Pons (tissue), 1 donor: ENCODE measurements at places on chromosomes 5 and 9.

- DNase-seq = no peak
Measured at GRCh38 chr5:74636149-74636548, 4.4 kb downstream of the ENC1 start.

GRCh38 chr5:172002840-172003512 lies 3.5 kb downstream of the FBXW11 start:
- no peak for DNase-seq

DNA sequence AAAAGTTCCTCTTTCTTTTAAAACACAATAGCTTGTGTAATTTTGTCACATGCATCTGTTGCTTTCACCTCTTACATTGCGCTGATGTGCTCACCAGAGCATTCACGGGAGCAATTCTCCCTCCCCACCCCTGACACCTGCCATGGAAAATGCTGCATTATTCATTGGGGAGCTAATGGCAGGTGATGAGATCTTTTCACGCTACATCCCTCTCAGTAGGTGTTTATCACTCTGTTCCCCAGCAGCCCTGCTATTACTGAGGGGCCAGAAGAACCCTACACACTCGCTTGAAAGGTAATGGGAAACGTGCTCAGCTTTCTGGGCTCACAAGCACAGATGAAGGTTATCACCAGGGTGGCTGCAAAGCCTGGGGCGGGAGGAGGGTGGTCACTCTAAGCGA lies 398.0 kb downstream of the PSAT1 start:
- no peak for DNase-seq

GRCh38 chr5:20470997-20471396 lies 483.0 kb upstream of the CDH18 start:
- no peak for DNase-seq

- DNase-seq = no peak
Measured at GRCh38 chr5:126801174-126801991, 24.4 kb downstream of the LMNB1 start.

GRCh38 chr9:123716339-123716945 lies 213.5 kb downstream of the DENND1A start:
- no peak for DNase-seq

GRCh38 chr9:27194401-27195091 lies 85.5 kb downstream of the TEK start:
- DNase-seq = no peak

DNA sequence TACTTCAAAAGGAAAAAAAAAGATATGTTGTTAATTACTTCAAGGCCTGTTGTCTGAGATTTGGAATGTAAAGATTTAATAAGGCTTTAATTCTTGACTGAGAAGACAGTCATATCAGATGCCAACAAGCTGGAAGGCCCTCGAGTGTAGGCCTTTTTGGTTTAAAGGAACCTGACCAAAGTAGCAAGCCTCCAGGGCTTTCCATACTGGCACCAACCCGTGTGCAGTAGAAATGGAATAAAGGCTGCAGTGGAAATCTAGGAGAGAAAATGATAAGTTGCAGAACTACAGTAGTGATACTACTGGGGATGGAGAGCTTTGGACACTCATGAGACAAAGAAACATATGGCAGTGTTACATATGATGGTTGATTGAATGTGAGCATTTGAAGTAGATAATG lies 358.0 kb downstream of the TAF11L14 start:
- DNase-seq = no peak

- no peak for DNase-seq
Measured at GRCh38 chr5:151154931-151155774, 2.4 kb downstream of the ANXA6 start.

DNA sequence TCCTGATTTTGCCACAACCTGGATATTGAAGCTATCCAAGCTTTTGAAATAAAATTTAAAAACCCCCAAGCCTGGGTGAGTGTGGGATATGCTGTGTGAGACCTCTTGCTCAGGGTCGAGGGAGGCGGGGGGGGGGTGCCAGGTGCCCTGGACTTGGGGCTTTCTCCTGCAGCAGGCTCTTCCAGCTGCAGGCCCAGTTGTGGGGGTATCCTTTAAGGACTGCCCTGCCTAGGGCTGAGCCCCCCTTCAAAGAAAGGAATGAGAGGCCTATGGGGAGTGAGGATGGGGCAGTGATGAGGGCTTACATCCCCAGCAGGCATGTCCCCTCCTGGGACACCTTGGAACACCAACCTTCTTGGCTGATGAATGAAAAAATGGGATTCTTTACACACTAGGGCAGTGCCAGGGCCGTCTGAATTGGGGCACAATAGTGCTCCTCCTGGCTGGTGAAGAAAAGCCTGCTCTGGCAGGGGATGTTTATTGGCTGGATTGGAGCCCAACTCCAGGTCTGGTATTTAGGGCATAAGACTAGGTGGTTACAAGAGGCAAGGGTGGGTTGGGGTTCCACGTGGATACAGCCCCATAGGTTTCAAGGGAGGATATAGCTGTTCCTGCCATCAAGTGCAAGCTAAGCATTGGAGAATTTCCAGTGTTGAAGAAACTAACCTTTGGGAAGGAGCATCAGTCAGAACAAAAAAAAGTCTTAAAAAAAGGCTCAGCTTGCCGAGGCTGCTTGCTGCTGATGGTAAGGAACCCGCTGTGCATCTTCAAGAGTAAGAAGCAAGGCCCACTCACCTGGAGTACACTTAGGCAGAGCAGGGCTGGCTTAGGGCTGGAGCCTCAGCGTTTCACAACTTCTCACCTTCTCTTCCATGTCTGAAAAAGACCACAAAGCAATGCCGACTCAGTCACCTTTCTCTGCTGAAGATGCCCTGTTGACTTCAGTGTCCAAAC lies 7.0 kb downstream of the HNRNPAB start:
- DNase-seq = no peak

DNA sequence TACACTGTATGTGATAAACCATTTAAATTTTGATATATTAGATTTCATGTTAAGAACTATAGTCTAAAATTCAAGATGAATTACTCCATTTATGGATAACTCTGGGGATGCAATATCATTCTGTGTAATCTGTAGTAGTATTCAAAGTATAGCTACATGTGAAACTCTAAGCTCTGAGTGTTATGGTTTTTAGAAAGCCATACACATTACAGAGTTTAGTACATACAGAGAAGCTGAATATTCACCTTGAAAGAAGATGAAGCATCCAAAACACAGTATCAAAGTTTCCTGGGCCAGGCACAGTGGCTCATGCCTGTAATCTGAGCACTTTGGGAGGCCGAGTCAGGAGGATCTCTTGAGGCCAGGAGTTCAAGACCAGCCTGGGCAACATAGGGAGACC lies 25.0 kb downstream of the ABHD17B start:
- DNase-seq = no peak

- peak; percentile 30 for DNase-seq
Measured at GRCh38 chr9:134438195-134438788, 112.0 kb downstream of the RXRA start.

DNA sequence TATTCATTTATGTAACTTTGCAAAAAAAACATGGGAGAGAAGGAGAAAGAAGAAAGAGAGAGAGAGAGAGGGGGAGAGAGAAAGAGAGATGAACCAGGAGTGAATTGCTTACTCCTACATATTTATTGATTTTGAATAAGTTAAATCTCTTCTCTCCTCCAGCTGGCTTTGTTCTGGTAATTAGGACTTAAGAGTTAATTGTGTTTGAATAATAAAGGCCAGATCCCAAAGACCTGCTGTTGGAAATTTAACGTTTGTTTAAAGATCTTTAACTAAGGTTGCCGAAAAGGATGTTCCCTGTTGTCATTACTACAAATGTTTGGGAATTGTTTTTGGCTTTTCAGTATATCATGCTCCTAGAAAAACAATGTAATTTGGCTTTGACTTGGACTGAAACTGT lies 473.0 kb downstream of the TUSC1 start:
- no peak for DNase-seq

- DNase-seq = no peak
Measured at GRCh38 chr5:73946919-73947602, 321.1 kb downstream of the ARHGEF28 start.

- no peak for DNase-seq
Measured at GRCh38 chr5:4989118-4989517, 151.0 kb upstream of the ADAMTS16 start.

GRCh38 chr5:176850371-176851245 lies 40.2 kb downstream of the UNC5A start:
- no peak for DNase-seq

DNA sequence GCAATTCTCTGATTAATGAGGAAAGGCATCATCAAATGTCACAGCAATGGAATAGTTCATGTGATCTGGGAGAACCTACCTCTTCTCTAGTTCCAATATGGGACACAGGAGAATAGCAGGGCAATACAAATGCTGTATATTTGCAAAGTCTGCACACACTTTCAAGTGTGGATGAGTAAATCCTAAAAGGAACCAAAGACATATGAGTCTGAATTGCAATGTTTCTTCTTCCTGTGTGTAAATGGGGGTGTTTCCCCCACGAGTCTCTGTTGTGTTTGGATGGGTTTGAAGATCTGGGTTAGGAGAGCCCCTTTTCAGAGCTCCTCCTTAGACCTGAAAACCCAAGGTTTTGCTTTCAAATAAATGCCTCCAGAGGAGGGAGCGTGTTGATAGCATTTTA lies 26.9 kb downstream of the SLC46A2 start:
- no peak for DNase-seq

- DNase-seq = no peak
Measured at GRCh38 chr9:6901180-6901579, 143.4 kb downstream of the KDM4C start.

GRCh38 chr5:127586811-127587210 lies 62.1 kb upstream of the CTXN3 start:
- DNase-seq = no peak

- no peak for DNase-seq
Measured at GRCh38 chr9:88567870-88568269, 32.9 kb downstream of the NXNL2 start.

GRCh38 chr5:1318659-1319251 lies 23.9 kb upstream of the TERT start:
- no peak for DNase-seq

GRCh38 chr9:7293091-7293490 lies 506.5 kb downstream of the DMAC1 start:
- no peak for DNase-seq

GRCh38 chr5:31270396-31270795 lies 76.9 kb downstream of the CDH6 start:
- peak; percentile 18 for DNase-seq

- peak; percentile 98 for DNase-seq
Measured at GRCh38 chr5:669111-669841, 23.9 kb downstream of the TPPP start.

- DNase-seq = no peak
Measured at GRCh38 chr5:73822989-73823339, 197.0 kb downstream of the ARHGEF28 start.

GRCh38 chr9:108698801-108699200 lies 157.0 kb downstream of the ACTL7B start:
- no peak for DNase-seq

DNA sequence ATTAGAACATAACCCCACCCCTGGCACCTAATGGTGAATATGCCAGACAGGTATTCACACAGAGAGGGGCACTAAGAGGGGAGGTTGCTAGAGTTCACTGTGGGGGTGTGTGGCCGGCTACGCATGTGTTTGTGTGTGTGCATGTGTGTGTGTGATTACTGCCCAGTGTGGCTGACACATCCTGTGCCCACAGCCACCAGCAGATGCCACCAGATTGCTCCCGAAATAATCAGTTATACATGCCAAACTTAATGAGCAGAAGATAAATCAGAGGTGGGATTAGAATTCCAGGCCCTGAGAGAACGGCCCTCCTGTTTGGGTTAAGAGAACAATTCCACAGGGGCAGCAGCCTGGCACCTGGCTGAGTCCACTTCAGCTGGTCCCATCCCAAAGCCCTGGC lies 91.8 kb upstream of the TBCA start:
- DNase-seq = peak; percentile 79

GRCh38 chr5:181187500-181188213 lies 17.3 kb downstream of the TRIM7 start:
- DNase-seq = peak; percentile 74

DNA sequence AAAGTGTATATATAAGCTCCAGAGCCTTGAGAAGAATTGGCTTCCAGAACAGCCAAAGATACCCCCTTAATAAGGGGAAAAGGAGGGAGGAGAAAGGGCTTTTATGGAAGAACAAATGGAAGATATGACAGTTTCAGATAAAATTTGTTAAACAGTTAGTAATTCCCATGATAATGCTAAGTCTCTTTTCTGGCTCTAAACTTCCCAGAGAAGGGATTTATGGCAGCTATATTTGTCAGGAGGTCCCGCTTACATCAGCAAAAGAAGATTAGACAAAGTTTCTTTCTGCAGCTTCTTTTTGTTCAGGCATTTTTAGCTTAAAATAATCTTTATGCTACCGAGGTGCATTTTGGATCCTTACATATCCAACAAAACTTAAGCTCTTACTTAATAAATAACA lies 14.3 kb upstream of the SLC36A3 start:
- no peak for DNase-seq

- DNase-seq = no peak
Measured at GRCh38 chr5:118988866-118989180, 476 bp upstream of the DTWD2 start.

DNA sequence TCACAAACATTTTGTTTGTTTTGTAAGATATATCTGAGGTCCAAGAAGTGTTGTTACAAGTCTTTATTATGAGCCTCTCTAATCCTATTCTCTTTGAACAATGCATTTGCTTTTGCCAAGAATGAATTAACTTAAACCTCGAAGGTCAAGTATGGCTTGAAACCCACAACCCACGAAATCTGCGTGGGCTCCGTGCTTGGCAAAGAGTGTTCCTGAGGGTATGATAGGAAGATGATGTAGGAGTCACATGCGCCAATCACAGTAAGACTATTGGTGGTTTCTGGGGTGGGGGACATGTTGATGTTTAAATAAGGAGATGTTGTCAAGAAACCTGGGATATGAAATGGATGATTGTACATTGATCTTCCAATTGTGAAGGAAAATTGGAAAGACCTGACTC lies 330.8 kb upstream of the RFX3 start:
- DNase-seq = no peak

GRCh38 chr9:110952540-110952859 lies 85.8 kb downstream of the LPAR1 start:
- no peak for DNase-seq

GRCh38 chr9:129486756-129487657 lies 133.9 kb downstream of the C9orf50 start:
- peak; percentile 34 for DNase-seq

DNA sequence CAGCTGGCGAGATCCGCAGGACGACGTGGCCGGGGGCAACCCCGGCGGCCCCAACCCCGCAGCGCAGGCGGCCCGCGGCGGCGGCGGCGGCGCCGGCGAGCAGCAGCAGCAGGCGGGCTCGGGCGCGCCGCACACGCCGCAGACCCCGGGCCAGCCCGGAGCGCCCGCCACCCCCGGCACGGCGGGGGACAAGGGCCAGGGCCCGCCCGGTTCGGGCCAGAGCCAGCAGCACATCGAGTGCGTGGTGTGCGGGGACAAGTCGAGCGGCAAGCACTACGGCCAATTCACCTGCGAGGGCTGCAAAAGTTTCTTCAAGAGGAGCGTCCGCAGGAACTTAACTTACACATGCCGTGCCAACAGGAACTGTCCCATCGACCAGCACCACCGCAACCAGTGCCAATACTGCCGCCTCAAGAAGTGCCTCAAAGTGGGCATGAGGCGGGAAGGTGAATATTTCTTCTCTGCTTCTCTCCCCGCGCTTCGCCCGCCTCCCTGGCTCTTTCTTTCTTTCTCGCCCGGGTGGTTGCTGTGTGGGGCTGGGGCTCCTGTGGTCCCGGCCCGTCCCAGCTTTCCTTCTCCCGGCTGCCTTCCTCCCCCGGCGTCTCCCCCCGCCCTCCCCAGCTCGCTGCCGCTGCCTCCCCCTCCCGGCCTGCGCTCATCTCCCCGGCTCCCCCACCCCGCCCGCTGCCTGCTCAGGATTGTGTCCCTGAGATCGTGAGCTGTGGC lies 2.2 kb downstream of the NR2F1 start:
- no peak for DNase-seq

GRCh38 chr9:89432986-89433530 lies 64.9 kb downstream of the SEMA4D start:
- DNase-seq = no peak
